ENCODE measurements at places on chromosomes 7 and 10.

DNA sequence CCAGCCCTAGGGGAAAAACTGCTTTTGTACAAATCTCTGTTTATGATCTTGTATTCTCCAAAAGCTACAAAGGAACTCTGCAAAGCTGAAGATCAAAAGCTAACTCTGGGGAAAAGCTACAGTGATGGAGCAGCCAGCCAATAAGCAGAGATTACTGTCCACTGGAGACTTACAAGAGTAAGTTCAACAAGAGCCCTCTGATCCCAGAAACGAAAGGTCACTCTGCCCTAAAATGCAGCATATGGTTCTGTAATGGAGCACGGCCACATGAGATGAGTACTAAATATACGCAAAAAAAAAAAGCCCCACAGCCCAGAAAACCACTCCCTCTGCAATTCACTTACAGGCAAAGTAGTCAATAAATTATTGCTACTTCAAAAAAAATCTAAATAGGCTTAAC is 60.1 kb downstream of the ERCC6 start:
- no peak for DNase-seq

GRCh38 chr7:55431898-55432297 is 66.8 kb downstream of the LANCL2 start:
- no peak for DNase-seq

DNA sequence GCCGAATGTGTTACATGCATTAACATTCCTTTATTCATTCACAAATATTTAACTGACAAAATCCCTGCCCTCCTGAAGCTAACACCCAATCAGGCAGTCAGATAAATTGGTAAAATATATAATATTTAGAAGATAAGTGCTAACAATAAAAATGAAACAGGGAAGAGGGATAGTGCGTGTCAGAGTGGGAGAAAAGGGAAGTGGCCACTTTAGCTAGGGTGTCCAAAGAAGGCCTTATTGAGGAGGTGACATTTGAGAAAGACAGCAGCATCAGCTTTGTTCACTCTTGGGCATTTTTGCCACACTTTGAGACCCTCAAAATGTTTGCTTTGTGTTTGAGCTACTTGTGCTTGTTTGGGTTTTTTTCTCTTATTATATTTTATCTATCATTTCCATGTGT is 317.8 kb downstream of the SNX13 start:
- DNase-seq: no peak

- no peak for DNase-seq
Measured at GRCh38 chr10:88070080-88070880, 206.9 kb downstream of the PTEN start.

- no peak for DNase-seq
Measured at GRCh38 chr10:113958631-113959382, 84.9 kb upstream of the ADRB1 start.

DNA sequence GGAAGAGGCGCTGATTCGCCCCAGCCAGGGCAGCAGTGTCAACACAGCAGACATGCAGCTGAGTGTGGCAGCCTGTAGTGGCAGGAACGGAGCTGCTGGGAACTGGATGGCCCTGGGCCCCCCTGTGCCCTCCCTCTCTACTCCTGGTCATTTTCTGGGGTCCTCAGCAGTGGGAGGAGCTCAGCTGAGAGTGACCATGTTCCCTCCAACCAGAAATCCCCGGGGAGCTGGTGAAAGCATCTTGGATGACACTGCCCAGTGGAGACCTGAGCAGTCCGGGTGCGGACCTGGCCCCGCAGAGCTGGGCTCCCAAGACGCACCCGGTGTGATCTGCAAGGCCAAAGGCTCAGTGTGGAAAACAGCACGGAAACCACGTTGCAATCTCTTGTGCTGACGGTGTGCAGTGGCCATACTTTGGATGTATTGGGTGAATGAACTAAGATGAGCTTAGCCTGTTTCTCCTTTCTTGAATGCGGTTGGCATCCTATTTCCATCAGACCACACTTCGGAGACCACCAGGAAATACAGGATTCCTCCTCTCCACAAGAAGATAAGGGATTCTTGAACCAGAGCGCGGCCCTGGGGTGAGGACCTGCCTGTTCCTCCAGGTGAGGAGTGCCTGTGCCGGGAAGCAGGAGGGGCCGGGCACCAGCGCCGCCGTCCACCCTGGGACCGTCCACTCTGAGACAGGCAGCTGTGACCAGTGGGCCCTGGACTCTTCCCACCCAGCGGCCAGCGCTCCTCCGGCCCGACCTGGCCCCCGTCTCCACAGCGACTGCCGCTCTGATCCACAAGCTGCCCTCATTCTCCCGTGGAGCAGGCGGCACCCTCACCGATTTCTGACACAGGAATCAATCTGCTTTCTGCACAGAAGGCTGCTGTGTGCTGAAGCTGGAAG is 93.5 kb upstream of the DIP2C start:
- DNase-seq: no peak

DNA sequence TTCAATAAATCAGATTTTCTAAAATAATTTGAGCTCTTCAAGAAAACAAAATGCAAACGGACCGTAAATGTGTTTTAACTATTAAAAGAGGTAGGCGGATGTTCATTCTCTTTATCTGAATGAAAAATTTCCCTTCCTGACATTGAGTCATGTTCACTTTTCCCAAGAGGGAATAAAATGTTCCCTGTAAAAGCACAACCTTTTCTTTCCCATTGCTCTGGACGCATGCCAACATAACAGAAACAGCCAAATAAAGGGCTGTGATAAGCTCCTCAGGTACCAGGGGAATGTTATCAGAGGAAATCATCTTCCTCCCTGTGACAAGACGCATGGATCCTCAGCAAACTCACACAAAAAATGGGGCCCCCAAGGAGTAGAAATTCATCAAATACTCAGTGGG is 251.8 kb downstream of the MTERF1 start:
- no peak for DNase-seq

DNA sequence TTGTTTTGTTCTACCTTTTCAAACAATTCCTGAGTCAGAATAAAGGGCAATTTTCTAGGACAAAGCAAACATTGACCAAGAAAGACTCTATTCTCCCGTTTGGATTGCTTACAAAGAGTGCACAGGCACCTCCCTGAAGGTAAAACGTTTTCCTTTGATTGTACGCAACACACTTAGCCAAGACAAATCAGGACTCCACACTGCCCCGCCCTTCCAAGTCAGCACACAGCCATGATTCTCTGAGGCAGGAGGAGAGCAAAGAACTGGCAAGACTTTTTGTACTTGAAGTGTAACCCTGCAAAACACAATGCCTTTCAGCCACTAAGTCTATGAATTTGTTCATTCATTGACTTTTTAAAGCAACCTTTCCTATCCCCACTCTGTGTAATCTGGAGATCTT is 85.0 kb upstream of the FAM180A start:
- no peak for DNase-seq

GRCh38 chr10:133131734-133132472 is 28.1 kb upstream of the KNDC1 start:
- no peak for DNase-seq

GRCh38 chr10:78972160-78972946 is 96.4 kb upstream of the ZMIZ1 start:
- DNase-seq: peak; percentile 70

- no peak for DNase-seq
Measured at GRCh38 chr7:118186501-118186900, 2.5 kb downstream of the LSM8 start.

GRCh38 chr7:155852426-155853301 is 40.4 kb upstream of the SHH start:
- no peak for DNase-seq

- no peak for DNase-seq
Measured at GRCh38 chr7:24477398-24478136, 95.7 kb upstream of the PALS2 start.

DNA sequence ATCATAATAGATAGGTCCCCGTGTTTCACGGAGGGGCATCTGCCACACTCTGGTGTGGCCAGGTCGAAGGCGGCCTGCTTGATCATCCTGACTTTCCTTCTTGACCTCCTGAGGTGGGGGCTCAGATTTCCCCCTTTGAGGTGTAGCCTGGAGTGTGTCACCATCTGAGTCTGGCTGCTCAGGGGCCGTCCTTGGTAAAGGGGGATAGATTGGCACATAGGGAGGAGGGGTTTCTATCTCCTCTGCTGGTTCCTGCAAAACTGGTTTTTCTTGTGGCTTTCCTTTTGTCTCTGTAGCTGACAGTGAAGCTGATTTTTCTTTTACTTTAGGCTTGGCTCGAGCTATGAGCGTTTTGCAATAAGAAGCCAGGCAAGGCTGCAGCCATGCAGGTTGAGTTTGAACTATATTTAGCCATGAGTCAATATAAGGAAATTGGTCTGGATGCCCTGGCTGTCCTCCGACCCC is 7.1 kb upstream of the ZNF117 start:
- DNase-seq: no peak

Measured in C1 segment of cervical spinal cord (tissue), 14 donors.